ENCODE measurements at places on chromosomes 4 and X. TPM values are rescaled to one million over a fixed set of nuclear protein-coding genes. Genes with fewer than 3 reads are reported as not detected.

GRCh38 chrX:45230410-45230809, 29.7 kb upstream of the DIPK2B start:
- DNase-seq, result no peak

- DNase-seq, result no peak
These were observed at the start of gene TEC for GRCh38 chr4:48268956-48269860. TSS of gene TEC (minus strand) at chr4:48269838. CDS start at chr4:48228614, 41,224 bp downstream.

- no peak for DNase-seq
These were observed 9.7 kb downstream of the EFNB1 start for GRCh38 chrX:68838571-68838910.

GRCh38 chr4:24169956-24170355, 280.1 kb upstream of the PPARGC1A start:
- DNase-seq, result no peak

MTNR1A gene
- not detected for total RNA-seq

- no peak for DNase-seq
These were observed 9.5 kb downstream of the OGT start for GRCh38 chrX:71542411-71542810.

VCX3A gene
- not detected for total RNA-seq

SPANXD gene
- not detected for total RNA-seq

- no peak for DNase-seq
These were observed 44.9 kb downstream of the AFAP1 start for GRCh38 chr4:7894677-7895181.

IBSP gene
- total RNA-seq, result not detected

DNA sequence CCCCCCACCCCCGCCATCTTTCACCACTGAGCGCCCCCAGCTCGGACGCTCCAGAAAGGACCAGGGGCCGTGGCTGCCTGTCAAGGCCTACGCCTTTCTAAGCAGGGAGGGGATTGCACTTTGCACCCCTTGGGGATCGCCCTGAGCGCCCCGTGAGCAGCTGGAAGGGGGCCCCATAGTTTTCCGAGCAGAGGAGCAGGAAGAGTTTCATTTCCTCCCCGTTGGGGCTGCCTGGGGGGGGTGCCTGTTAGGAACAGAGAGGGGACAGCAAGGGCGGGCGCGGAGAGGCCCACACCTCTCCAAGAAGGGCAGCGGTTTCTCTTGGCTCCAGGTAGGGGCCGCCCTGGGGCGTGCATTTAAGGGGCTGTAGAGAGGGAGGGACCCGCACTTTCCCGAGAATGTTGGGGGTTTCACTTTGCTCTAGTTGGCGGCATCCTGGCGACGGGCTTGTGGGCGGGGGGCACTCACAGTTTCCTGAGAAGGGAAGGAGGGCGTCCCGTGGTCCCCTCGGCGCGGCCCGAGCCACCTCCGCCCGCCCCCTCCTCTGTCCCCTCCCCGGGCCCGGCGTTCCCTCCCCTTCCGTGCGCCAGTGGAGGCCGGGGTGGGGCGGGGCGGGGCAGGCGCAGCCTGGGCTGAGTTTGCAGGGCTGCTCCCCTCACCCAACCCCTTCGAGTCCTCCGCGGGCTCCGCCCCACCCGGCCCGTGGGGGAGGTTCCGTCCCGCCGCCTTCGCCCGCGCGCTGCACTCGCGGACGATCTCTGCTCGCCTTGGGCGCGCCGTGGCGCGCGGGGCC, 82.3 kb upstream of the CD99 start:
- peak; percentile 35 for DNase-seq

WNK3 gene
- total RNA-seq, result 1.4 TPM

DNA sequence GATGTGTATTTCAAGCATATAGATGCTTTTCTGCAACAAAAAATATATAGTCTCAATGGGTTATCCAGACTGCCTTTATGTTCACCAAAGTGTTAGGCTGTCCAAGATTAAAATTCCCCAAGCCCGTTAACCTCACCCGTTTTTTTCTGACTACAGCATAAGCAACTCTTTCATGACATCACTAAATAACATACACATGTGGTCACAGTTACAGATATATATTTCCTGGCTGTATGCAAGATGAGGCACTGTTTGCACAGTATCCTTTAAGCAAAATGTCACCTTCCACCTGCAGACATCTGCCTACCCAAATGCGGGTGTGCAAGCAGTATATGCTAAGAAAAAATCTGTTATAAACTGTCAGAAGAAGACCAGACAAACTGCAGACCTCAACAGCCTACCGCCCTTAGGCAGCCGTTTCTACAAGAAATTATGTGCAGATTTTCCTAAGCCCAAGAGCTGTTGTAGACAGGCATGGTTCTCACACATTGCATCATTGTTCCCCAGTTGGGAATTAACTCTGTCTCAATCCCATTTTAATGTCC, 183.1 kb upstream of the MXRA5 start:
- DNase-seq, result no peak
